ENCODE measurements at places on chromosomes 2 and 18.
A peak's percentile ranks its signal among the peaks of the same experiment; 100 is the strongest.

GRCh38 chr2:135043345-135043744 is 3.9 kb downstream of the MAP3K19 start:
- no peak for DNase-seq

- no peak for DNase-seq
These were observed 241.4 kb downstream of the CDH20 start for GRCh38 chr18:61574665-61575064.

DNA sequence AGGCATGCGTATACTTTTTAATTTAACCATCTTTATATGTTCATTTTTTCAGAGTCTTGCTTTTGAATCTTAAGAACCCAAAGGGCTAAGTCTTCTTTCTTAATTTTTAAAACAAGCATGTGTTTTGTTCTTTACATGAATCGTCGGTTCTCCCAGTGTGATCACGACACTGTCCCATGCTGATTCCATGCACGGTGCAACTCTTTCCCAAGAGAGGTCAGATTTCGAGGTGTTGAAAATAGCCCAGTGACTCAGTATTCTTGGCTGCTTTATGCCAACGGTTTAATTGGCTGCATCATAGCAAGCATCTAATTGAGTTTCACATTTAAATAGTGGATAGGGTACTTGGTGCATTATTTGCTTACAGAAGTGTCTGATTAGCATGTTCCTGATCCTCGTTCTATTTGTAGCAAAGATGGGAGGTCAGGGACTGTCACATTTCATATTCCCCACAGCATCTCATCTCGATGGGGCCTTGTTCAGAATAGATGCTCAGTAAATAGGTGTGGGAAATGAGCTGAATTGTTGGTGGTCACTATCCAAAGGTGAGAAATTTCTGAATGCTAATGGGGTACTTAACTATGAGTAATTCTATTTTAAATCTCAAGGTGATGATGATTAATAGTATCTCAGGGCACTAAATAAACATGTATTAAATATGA is 2.8 kb downstream of the NPAS2 start:
- DNase-seq, result no peak

DNA sequence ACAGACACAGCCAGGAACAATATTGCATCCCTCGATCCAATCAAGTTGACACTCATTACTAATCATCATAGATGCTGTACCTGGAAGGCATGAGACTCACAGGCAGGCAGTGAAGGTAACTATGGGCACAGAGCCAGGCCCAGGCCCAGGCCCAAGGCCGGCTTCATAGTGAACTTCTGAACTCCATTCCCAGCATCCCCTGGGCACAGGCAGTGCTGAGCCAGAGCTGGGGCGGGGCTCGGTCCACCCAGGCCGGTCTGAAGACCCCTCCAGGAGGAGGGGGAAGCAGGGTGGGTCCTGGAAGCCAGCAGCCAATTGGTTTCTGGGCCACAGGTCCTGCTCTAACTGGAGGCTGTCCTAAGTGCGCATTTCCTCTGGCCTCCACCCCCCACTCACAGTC is 37.6 kb downstream of the MLPH start:
- no peak for DNase-seq

- DNase-seq, result no peak
These were observed 29.0 kb upstream of the CALCRL start for GRCh38 chr2:187477051-187477450.

DNA sequence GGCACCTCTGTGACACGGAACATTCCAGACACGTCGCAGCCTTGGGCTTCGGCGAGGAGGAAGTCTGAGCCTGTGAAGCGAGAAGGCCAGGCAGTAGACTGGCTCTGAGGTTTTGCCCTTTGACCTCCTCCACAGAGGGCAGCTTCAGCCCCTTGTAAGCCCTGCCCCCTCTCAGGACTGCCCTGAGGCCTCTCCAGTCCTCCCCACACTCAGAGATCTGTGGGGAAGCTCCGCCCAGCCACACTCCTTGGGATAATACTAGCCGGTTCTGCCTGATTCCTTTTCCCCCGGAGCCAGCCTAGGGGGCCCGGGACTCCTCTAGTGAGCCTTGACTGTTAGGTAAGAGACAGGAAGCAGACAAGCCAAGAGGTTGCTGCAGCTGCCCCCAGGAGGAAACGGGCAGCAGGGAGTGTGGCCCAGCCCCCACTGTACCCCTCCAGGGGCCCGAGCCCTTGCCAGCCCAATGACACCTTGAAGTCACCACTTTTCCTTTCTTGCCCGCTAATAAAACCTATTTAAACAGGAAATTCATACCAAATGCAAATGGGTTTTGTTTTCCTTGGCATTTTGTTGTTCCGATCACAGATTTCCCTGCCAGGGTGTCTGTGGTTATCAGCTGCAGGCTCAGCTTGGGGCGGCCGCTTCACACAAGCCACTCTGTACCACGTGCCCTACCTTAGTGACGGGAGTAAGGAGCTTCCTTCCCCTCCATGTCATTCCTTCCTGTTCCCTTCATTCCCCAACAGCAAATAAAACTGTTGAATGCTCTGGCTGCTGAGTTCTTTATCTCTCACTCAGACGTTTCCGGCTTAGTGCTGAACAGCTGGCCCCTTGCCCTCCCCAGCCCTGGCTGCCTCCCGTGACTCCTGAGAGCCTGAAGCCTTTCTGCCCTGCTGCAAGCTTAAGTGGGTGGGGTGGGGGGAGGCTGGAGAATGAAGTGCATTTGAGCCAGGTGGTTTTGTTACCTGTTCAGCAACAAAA is 124.7 kb downstream of the CABLES1 start:
- DNase-seq, result peak; percentile 76

DNA sequence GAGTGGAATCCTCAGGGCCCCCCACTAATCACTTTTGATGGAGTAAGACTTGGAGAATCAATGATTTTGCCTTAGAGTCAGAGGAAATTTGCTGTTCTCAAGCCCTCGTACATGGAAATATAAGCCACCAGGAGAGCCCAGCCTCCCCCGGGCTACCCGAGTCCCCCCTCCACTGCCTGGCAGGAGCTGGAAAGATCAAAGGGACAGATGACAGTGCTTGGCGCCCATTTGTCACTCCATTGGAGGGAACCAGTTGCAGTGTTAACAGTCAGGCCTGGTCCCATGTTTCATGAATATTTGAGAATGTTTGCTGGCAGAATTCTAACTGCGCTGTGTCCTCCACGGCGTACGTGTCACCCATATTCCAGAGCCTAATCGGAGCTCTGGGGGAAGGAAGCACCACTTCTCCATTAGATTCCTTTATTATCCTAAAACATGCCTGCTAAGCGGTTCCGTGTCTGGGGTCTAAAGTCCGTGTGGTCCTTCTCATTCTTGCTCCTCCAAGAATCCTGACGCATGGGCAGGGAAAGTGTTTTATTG is 202.4 kb downstream of the KLHL29 start:
- DNase-seq, result no peak

All from ureter (tissue), 1 donor.